ENCODE measurements at places on chromosomes 2 and 18. TPM values are rescaled to one million over a fixed set of nuclear protein-coding genes. Genes with fewer than 3 reads are reported as not detected.

GRCh38 chr18:40867459-40867858 lies 1087.6 kb upstream of the PIK3C3 start:
- no peak for DNase-seq

- DNase-seq = no peak
Observed at GRCh38 chr2:226358688-226359087, 440.9 kb downstream of the IRS1 start.

- no peak for DNase-seq
Observed at GRCh38 chr2:173568054-173568453, 213.4 kb downstream of the CDCA7 start.

GKN2 gene
- total RNA-seq = 0.43 TPM

LYG2 gene
- not detected for total RNA-seq

FBXO15 gene
- not detected for total RNA-seq
